ENCODE measurements at places on chromosomes 4 and X.

- no peak for DNase-seq
These were observed 26.4 kb upstream of the SMIM14 start for GRCh38 chr4:39664828-39665731.

DNA sequence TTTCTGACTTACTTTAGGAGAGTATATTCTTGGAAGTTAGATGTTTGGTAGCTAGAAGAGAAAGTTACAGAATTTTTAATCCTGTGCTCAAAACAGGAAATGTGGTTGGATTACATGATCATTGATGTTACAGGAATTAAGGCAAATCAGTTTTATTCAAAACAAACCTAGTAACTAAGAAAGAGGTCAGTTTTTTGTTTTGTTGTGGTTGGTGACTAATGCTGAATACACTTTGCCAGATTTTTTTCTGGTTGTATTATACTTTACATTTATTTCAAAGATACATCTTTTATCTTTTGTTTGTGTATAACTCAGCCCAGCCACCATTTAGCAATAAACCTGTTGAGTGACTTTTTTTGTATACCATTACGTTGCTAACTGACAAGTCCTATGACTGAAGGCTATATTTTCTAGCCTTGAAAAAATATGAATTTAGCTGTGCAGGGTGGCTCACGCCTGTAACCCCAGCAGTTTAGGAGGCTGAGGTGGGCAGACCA lies 116.7 kb downstream of the KLHL8 start:
- no peak for DNase-seq

DNA sequence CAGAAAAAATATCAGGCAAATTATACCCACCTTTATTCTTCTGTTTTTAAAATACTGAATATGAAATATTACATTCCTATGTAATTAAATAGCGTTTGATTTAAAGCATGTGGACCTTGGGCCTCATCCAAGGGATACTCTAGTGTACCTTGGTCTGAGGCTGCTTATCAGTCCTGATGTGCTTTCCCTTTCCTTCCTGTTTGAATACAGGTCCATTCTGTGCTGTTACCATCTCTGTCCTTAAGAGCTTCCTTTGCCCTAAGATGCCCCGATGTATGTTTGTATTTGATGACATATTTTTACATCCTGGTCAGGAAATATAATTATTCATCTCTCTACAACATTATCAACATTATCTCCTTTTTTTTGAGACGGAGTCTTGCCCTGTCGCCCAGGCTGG lies 24.1 kb downstream of the FAT4 start:
- DNase-seq: no peak

- DNase-seq: no peak
These were observed 55.9 kb upstream of the IL15 start for GRCh38 chr4:141580523-141580922.

GRCh38 chrX:107752043-107752442 lies 23.5 kb downstream of the TSC22D3 start:
- DNase-seq: no peak

GRCh38 chr4:158998624-158999023 lies 104.3 kb upstream of the RAPGEF2 start:
- DNase-seq: no peak

GRCh38 chr4:51859476-51860031 lies 16.6 kb downstream of the DCUN1D4 start:
- DNase-seq: no peak

GRCh38 chr4:139503622-139504166 lies 49.8 kb downstream of the RAB33B start:
- DNase-seq: no peak

GRCh38 chr4:101792056-101792590 lies 1.6 kb downstream of the BANK1 start:
- DNase-seq: no peak

DNA sequence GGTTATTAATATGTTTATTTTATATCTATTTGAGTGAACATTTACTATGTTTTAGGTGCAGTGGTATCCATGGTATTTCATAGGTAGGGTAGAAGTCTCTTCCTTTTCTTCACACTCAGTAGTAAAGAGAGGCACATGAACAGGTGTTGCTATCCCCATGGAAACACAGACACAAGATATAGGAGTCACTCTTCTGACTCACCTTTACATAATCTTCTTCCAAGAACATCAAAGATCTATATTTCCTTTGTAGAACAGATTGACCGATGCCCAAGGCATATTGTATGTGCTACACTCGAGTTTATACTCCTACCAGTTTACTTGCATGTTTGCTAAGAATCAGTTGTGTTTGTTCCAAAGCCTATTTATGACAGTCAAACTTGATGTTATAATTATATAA lies 1997.4 kb downstream of the C4orf33 start:
- no peak for DNase-seq
